HepG2 (cell line): ENCODE measurements at places on chromosomes 12 and 14. TPM values are rescaled to one million over a fixed set of nuclear protein-coding genes. Genes with fewer than 3 reads are reported as not detected.

Gene MYF5
- not detected in 2 replicates for total RNA-seq

Gene MGST1
- 96.0 and 119 TPM in 2 replicates for total RNA-seq

Gene BMAL2
- 27.4 and 37.1 TPM in 2 replicates for total RNA-seq

Gene KRT73
- total RNA-seq = not detected in 2 replicates

Gene GALNT8
- total RNA-seq = not detected in 2 replicates

Gene RNASE12
- total RNA-seq = not detected in 2 replicates

DNA sequence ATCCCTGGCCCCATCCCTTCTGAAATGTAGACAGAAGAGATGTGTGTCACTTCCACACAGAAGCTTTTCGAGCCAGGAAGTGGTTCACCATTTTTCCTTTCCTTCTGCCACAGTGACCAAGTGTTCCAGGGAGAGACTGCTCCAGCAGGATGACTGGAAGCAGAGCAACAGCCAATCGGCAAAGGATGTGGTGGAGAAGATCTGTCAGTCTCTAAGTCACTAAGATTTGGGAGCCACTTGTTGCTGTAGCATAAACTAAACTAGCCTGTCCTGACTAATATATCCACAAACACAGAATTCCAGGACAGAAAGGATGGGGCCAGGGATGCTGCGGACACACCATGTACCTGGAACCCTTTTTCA, 42.9 kb downstream of the DUSP6 start:
- DNase-seq = no peak

DNA sequence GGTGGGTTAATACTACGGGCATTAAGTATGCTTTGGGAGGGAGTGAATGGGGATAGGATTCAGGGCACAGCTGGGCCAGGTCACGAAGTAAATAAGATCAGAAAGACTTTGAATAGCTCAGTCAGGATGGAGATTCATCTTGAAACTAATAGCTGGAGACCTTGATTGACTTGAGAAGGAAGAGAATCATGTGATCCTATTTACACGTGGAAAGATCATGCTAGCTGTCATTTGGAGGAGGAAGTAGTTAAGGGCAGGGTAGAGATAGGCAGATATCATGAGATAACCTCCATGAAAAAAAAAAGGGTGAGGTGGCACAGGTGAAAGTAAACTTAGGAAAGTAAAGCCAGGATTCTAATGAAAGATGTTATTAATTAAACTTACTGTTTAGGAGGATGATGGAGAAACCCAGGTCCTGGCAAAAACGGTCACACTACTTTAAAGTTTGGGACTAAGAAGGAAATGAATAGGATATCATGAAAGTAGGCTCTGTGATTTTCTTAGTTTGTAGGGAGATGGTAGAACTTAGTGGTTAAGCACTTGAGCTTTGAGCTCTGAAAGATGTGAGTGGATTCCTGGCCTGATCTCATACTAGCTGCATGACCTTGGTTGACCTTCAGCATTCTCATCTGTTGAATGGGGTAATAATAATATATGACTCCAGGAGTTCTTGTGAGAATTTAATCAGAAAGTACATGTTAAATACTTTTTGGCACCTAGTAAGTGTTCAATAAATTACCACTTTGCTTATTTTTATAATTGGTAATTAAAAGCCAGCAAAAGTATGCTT, 439.0 kb downstream of the NRXN3 start:
- no peak for DNase-seq

GRCh38 chr14:59464486-59465315, 479 bp downstream of the GPR135 start:
- peak; percentile 24 for DNase-seq

- DNase-seq = no peak
These were observed 18.6 kb downstream of the BBS10 start for GRCh38 chr12:76329606-76330005.

DNA sequence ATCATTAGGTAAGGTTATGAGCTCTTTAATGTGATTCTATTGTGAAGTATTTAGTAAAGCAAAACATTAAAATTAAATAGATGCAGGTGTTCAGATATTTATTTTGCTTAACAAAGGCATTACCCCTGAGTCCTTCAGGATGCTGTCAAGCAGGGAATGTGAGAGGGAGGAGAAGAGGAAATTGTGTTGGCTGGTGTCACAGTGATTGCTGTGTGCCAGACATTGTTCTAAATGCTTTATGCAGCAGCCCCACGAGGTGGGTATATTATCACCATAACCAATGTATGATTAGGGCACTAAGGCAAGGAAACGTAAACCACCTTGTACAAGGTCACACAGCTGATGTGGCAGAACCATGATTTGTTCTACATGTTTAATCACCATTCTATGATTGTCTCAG, 80.1 kb downstream of the STAB2 start:
- DNase-seq = no peak

DNA sequence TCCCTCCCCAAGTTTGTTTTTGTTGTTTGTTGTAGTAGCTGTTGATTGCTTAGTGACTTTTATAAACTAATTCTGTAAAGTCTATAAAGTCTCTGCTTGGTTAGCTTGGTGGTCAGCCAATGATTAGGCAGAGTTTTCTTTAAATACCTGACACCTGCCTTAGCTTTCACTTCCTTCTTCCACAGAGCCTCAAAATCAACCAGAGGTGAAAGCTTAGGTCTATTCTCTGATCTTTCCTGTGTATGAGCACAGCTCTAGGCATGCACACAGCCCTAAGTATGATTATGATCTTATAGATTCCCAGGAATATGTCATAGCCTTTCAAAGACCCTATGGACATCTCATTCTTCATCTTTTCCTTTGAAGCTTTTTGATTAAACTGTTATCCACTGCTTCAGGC, 514.7 kb downstream of the AACS start:
- no peak for DNase-seq

- DNase-seq = no peak
These were observed 1.4 kb downstream of the SUSD6 start for GRCh38 chr14:69612783-69613130.

DNA sequence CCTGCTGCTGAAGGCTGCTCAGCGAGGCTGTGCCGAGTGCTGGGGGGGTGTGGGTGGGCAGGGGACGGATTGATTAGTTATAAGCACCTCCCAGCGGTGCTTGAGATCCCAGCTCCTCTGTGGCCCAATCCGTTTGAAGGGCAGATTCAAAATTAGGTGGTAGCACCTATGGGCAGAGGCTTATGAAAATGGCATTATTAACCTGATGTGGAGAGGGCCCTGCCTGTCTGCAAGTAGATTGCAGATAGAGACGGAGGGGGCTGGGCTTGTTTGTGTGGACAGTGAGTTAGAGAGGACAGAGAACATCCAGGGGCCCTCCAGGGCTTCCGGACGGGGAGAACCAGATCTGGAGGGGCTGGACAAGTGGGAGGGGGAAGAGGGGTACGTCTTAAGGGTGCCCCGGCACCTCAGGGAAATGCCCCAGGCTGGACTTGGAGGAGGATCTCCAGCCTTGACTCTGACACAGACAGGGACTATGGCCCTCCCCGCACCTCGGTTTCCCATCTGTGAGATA, at the start of gene RTL1:
Gene RTL1, minus strand, starts transcription at position 51 of the 514 bp plus-strand sequence. CDS start 18,934 bp downstream, outside the sequence.
- no peak for DNase-seq

DNA sequence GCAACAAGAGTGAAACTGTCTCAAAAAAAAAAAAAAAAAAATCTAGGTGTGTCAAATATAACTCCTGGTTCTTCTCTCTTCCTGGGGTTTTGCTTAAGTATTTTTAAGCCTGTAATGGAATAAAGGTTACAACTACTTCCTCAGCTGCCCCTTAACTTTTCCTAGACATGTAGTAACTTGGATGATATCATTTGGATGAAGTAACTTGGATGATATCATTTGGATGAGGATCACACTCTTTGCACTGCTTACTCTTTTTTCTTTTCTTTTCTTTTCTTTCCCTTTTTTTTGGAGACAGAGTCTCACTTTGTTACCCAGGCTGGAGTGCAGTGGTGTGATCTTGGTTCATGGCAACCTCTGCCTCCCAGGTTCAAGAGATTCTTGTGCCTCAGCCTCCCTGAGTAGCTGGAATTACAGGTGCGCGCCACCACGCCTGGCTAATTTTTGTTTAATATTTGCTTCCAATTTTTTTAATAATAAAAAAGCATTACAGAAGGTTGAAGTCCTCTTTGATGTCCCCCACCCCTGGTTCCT, 775 bp upstream of the FAM186A start:
- no peak for DNase-seq

DNA sequence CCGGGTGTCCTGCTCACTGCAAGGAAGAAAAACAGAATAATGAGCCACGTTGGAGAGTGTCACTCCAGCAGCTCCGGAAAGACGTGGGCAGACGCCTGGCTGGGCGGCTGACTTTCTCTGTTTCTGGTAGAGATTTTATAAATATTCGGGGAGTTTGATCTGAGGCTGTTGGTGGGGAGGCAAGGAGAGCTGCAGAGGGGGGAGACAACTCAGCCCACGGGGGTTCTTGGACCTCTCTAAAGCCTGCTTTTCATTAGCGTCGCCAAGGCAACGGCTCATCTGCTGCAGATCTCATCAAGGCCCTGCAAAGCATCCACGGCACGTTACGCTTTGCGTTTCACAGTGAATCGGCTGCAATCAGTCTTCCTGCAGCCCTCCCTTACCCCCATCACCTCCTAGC, 207.2 kb downstream of the ZFP36L1 start:
- no peak for DNase-seq
